ENCODE measurements at places on chromosomes 6 and 20.

- DNase-seq: no peak
These were observed 1.4 kb downstream of the TFAP2D start for GRCh38 chr6:50714487-50715379.

GRCh38 chr6:144317736-144318135 is 32.6 kb downstream of the UTRN start:
- DNase-seq: no peak

DNA sequence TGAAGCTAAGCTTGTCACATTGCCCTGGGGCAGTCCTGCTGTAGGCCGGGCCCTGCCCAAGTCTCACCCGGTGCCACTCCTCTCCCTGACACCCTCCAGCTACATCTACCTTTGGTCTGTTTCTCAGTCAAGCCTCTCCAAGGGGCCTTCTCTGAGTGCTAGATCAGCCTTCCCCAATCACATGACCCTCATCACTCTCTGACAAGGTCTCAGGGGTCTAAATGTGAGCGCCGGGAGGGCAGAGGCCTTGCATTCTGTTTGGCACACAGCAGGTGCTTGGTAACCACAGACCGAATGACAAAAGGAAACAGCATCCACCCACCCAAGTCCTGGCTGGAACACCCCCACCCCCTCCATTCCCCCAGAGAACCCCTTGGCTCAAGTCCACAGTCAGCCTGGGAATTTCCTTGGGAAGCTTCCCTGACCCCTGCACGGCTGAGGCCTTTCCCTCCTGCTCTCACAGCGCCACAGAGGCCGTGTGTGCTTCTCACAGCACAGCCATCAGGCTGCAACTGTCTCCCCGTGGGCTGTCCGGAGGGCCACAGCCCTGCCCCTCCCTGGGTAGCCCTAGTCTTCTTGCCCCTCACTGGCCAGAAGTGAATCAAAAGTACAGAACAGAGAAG is 32.9 kb downstream of the PKIG start:
- no peak for DNase-seq

DNA sequence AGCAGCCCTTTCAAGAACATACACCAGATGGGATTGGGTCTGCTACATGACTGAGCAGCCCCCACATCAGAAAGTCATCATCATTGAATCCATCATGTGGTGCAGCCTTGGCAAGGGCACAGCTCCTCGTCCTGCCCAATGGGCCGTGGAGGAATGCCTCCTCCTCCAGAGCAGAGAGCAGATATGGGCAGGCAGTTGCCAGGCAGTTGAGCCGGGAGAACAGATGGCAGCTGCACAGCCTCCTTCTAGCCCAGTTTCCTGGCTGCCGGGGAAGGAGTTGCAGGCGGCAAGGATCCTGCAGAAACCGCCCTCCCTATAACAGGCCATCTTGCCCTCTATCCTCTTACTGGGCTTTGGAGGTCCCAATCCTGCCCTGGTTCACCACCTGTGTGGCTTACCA is 11.9 kb upstream of the ZFAND3 start:
- no peak for DNase-seq

GRCh38 chr6:49336514-49337131 is 126.4 kb downstream of the MMUT start:
- DNase-seq: no peak

DNA sequence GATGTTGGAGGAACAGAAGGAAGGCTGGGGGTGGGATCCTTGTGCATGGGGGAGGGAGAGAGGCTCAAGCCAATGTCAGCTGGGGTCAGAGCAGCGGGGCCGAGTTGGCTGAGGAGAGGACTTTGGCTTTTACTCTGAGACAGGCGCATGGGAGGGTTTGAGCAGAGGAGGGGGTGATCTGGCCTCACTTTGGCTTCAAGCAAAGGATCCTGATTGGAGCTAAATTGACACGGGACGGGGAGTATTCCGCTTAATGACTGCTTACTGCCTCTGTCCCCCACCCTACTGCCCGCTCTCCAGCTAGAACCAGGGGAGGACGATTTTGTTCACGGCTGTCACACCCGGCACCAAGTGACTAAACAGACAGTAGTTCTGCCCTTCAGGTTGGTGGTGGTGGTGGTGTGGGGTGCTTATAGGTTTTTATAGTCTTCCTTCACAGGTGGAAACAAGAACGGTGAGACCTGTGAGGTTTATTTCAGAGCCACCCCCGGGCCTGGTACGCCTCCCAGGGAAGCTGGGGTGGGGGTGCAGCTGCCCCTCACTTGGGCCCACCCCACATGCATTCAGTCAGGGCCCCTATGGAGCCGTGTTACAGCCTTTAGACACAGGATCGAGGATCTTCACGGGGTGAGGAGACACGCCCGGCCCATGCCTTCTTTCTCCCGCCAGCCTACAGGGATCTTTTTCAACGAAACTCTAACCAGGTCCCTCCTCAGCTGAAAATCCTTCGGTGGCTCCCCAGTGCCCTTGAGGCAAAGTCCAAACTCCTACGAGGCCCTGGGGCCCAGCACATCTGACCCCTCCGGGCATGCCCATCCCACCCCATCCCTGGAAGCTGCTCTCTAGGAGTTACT is 1.3 kb upstream of the SNAI1 start:
- no peak for DNase-seq

DNA sequence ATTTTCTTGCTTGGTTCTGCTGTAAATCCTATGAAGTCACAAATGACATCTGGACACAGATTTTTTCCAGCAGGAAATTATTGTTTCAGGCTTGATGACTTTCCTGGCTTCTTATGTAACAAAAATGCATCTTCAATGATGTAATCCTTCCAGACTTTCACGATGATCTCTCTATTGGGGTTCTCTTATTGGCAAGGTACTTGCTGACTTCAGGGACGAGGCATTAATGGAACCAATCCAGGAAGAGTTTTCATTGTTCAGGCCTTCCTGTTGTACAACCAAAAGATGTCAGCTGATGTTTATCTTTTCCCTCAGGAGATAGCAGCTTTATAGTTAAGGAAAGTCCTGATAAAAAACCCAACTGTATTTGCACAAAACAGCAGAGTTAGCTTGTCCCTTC is 118.5 kb upstream of the MMS22L start:
- no peak for DNase-seq

DNA sequence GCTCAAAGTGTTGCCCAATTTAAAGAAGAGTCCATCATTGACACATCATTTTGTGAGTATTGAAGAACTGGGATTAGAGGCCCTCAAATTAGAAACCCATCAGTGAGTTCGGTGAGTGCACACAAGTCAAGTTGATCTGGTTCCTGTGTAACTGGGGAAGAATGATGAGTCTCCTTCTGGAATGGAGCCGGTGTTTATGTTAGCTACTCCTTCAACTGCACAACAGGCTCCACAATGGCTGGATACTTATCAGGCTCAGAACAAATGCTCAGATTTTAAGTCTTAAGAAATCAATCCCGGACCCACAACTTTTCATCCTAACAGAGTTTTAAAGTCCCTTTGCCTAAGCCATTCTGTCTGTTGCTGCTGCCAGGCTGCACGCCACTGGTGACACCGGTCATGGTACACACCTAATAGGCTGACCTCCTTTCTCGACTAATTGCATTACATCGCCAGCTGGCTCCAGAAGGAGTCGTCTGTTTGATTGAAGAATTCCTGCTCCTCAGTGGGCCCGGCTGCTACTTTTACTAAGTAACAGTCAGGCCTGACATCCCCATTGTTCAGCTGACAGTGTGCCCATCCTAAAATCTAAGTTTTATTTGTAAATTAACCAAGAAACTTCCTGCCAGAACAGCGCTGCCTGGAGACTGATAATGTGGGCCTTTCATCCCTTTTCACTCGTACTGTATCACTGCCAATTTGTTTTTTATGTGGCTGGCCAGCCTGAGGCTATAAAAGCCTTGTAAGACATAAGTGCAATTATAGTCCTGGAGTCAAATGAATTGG is 130.4 kb downstream of the INSM1 start:
- DNase-seq: no peak

- no peak for DNase-seq
These were observed 268.8 kb downstream of the GRIK2 start for GRCh38 chr6:101662111-101662897.

- no peak for DNase-seq
These were observed 102.9 kb downstream of the OR2B2 start for GRCh38 chr6:27809067-27809938.

GRCh38 chr6:34157236-34157830 is 11.4 kb upstream of the GRM4 start:
- DNase-seq: no peak

DNA sequence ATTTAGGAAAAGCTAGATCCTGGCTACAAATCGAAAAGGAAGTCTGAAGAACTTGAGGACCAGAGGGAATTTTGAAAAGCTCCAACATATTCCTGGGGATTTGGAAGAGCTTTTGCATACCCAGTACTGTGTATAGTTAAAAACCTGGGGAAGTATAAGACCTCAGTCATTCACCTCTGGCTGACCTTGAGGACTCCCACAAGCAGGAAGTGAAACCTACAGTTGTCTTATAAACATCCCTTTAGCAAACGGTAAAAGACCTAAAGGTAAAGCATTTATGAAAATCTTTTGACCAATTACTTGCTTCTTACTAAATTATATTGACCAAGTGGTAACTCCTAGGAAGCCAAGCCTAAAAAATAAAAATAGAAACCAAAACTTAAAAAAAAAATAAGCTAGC is 175.0 kb downstream of the HAO1 start:
- no peak for DNase-seq

DNA sequence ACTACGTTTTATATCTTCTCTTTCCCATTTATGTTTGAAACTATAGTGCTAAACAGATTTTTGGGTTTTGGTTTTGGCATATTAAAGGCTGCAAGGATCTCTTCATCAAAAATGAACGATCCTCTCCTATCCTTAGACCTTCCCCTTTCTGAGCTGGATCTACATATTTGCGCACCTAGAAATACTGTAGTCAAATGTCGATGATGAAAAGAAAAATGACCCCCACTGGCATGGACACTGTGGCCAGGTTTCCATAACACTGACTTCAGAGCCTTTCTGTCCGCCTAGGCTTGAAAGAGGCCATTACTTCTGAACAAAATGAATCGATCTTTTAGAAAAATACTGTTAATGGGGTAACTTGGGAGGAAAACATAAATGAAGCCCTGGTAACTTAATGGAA is 5.8 kb downstream of the FLRT3 start:
- no peak for DNase-seq

DNA sequence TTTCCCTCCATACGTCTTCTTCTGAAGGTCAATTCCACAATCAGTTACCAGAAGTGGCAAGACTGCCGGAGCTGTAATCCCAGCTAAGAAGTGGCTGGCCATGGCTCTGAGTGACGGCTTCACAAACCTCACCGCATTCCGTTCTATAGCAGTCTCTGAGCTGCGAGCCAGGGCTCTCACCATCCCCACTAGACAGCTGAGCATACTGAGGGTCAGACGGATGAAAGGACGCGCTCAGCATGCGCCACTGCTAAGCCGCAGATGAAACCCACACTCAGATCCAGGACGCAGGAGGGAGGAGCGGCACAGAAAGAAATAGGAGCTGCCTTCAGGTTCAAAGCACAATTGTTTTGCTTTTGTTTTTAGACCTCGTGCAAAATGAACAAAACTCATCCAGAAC is 97.9 kb downstream of the ANKRD60 start:
- DNase-seq: no peak

DNA sequence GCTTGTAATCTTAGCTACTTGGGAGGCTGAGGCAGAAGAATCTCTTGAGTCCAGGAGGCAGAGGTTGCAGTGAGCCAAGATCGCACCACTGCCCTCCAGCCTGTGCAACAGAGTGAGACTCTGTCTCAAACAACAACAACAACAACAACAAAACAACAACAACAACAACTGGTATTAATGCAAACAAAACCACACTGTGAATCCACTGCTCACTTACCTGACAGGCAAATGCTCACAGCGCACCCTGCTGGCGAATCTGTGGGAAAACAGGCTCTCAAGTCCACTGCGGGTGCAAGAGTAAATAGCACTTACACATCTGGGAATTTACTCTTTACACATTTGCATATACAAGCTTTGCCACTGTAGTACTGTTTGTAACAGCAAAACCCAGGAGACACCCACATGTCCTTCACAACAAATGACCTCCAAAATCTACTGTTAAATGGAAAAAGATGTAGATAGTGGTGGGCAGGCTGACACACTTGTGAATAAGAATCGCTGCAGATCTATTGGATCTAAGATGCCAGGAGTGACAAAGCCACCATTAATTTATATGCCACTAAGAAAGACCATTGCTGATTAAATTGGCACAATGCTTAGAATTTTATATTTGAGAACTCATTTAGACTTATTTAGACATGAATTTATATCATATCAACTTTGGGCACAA is 29.3 kb downstream of the NSFL1C start:
- DNase-seq: peak; percentile 65

DNA sequence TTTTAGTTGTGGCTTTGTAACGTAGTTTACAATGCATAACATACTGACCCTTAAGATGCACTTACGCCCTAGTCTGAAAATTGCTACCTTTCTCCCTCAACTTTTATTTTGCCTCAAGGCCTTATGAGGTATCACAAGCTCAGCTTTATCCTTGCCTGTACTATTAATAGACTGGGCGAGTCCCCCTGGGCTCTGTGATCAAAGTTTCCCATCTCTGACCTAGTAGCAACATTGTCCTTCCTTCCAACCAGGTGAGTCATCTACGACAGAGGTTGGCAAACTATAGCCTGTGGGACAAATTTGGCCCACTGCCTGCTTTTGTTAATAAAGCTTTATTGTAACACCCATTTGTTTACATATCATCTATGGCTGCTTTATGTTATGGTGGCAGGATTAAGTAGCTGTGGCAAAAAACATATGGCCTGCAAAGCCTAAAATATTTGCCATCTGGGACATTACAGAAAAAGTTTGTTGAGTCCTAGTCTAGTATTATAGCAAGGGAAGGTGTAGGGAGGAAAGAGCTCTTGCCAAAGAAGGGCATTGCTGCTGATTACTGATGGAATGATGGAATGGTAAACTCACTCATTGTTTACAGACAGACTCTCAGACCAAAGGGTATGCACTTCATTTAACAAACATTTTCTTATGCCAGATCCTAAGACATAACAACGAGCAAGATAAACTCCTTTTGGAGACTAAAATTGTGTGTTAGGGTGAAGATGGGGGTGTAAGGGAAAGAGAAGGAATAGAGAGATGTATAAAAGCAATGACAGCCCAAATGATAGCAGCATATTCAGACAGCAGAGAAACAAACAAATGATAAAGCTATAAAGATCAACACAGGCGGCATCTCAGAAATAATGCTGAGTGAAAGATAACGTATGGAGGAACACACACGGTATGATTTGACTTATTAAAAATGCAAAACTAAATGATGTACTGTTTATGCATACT is 74.2 kb downstream of the SLC22A23 start:
- no peak for DNase-seq

DNA sequence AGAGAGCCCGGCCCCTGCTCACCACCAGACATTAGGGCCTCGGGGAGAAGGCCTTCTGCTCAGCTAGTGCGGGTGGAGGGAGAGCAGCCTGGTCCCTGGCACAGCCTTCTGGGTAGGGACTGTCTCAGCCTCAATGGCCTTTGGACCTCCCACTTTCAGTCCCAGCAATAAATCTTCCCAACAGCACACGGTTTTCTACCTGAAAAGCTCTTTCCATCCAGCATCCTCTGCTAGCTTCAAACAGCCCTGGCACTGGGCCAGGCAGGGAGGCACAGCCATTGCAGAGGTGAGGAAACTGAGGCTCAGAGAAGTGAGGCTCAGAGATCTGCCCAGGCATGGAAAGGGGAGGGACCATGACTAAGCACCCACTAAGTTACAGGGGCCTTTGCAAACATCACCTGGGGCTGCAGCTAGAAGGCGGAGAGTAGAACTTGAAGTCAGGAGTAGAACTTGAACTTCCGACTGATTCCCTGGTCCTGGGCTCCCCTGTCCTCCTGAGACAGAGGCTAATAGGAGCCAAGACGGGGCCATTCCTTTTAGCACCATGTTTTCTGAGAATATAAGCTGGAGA is 43.9 kb upstream of the NOL4L start:
- no peak for DNase-seq

- DNase-seq: no peak
These were observed 171.6 kb upstream of the FBXL4 start for GRCh38 chr6:99119109-99120031.

Measured in bone marrow (tissue), 2 donors.